Amniotic epithelial cell (primary cell): ENCODE measurements at places on chromosomes 6 and 20.
A peak's percentile ranks its signal among the peaks of the same experiment; 100 is the strongest.

GRCh38 chr20:50658804-50659380 lies 32.5 kb downstream of the RIPOR3 start:
- no peak for DNase-seq

DNA sequence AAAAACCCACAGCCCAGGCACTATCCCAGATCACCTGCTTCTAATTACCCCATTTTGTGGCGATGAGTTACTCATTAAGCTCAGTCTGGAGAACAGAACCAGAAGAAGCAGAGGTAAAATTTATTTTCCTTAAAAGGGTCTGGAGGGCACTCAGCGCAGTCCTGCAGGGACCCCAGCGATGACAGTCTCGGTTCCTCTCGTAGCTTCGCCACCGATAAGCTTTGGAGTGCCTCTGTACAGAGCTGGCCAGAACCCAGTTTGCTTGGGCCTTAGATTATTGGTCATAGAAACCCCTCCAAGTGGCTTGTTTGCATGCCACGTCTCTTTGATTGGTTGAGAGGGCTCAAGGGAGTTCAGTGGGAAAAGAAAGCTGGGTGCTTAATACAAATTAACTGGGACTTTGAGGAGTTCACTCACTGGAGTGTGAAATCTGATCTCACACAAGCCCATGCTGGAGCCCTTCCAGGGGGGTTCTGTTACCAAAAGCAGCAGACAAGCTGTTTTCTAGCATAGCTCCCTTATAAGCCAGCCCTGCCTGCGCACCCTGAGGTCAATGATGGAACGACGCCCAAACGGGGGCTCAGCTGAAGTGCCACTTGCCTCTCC lies 158.5 kb upstream of the ARID1B start:
- DNase-seq = no peak

DNA sequence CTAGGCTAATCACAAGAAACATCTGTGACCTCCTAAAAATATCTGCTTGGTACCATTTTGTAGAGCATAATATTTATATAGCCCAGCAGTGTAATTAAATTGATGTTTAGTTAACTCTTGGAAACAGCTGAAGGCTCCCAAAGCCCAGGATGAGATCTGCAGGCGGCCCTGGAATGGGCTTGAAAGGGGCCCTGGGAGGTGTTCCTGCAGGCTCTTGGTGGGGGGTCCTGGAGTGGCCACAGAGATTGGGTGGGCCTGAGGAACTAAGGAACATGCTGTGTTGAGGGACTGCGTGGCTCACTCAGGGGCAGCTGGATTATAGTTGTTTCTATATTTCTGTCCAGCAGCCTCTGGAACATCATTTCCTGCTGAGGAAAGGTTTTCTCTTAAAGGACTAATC lies 9.2 kb downstream of the SCP2D1 start:
- no peak for DNase-seq

DNA sequence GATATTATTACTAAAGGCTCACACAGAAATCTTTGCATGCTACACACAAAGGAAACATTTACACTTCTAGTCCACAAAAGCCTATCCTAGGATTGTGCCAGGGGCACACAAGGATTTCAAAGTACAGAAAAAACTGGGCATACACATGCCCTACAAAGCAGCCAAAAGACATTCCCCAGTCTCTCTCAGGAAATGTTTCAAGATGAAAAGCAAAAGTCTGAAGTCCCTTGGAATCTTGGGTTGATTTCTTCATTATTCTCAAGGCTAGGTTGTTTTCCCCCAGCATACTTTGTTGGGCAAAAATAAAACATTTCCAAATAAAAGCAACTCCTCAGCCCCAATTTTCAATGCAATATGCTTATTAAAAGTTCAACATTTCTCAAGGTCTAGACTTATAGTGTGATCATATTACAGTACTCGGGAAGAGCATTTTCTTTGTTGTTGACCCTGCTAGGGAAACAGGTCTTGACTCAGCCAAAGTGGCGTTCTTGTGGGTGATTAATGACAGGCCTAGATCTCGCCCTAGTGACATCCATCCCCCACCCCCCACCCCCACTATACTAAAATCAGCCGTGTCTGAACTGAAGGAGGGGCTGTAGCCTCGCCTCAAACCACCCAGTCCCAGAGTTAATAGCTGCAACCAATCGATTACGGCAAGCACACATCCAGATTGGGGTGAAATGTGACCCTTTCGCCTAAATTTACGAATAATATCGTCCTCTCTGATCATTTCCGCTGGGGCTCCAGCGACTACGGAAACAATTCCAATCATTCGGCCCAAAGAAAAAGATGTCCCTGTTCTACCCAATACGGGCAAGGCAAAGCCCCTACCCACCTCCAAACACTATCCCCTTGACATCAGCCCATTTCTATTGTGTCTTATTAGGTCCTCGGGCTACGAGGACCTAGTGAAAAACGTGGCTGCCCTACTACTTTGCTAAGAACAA lies 1.4 kb downstream of the AKIRIN2 start:
- DNase-seq = peak; percentile 68

DNA sequence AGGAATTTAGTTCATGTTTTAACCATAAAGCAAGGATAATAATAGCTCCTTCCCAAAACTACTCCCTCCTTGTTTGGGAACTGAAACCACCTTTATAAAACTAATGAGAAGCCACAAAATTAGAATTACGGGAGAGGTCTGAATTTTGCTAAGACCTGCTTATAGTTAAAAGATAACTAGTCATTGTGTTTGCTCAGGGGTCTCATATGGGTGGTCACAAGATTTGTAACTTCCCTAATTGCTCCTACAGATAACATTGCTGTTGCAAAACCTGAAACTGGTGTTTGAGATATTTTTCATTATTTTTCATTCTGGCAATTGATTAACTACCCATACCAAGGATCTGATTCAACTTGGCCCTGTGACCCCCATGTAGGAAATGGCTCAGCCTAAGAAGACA lies 154.5 kb upstream of the PLCB4 start:
- DNase-seq = no peak

GRCh38 chr6:143692696-143693095 lies 14.9 kb downstream of the PHACTR2 start:
- DNase-seq = peak; percentile 64

DNA sequence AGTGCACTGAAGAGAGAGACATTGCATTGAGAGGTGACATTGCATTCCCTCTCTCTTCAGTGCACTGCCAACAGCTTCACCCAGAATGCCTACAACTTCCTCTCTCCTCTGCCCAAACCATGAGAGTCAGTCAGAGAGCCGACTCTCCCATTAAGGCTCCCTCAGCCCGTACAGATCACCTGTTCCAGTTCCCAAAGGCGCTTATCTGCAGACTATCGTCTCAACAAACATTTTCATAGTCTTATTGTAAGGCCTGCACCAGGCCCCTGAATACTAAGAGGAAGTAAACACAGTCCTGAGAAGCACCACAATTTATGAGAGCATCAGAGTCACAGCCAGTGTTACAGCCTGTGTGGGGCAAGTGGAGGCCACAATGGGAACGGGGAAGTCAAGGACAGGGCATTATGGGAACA lies 53.7 kb downstream of the GFOD1 start:
- DNase-seq = no peak

DNA sequence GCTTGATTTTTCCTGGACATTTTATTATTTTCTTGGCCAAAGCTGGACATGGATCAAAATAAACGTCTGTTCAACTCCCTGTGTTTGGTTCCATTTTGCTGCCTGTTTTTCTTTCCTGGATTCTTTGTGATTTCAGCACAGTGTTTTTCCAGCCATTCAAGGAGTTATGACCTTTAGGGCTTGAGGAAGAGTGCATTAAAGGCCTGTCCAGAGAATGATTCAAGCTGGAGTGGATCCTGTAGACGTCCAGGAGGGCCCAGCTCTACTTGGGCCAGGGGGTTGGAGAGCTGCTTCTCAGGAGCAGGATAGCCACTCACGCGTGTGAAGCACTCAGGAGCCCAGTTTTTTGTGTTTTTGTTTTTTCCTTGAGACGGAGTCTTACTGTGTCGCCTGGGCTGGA lies 56.5 kb upstream of the IER3 start:
- DNase-seq = no peak

- DNase-seq = no peak
These were observed 146.6 kb downstream of the RNF144B start for GRCh38 chr6:18533793-18534192.

GRCh38 chr20:60057123-60057865 lies 99.1 kb downstream of the CDH26 start:
- DNase-seq = peak; percentile 52

- DNase-seq = no peak
These were observed 383.7 kb upstream of the CDH4 start for GRCh38 chr20:60868316-60868891.

DNA sequence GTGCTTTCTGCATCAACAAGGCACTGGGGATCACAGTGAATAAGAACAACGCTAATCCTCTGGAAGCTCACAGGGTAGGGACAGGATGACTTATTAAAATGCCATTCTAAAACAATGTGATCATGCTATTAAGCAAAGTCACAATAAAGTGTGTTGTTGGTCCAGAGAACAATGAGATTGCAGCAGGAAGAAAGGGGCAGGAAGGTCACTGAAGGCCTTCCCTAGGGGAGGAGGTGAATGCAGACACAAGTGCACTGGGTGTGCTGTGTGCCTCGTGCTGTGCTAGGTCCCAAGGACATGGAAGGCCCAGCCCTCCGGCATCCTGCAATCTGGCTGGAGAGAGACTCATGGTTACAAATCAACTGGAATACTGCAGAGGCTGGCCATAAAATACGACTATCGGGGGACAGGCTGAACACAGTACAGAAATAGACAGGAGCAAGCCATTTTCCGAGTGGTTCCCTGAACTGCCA lies 55.7 kb downstream of the LYRM4 start:
- no peak for DNase-seq

- DNase-seq = peak; percentile 77
These were observed 65.4 kb upstream of the SLC22A16 start for GRCh38 chr6:110541701-110542309.

GRCh38 chr20:22490287-22491193 lies 93.8 kb downstream of the FOXA2 start:
- no peak for DNase-seq

- no peak for DNase-seq
These were observed 431.8 kb downstream of the PREX1 start for GRCh38 chr20:48395816-48396546.

GRCh38 chr20:15625981-15626380 lies 947.3 kb downstream of the KIF16B start:
- no peak for DNase-seq

DNA sequence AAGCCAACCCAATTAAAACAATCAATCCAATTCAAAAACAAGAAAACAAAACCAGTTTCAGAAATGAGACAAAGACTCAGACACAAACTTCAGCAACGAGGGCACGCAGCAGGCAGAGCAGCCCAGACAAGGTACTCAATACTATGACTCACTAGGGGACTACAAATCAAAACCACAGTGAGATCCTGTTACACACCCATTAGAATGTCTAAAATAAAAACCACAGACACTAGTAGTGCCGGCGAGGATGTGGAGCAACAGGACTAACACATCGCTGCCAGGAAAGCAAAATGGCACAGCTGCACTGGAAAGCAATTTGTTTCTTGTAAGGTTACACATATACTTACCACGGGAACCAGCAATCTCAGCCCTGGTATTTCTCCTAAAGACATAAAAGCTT lies 28.4 kb upstream of the MAS1L start:
- DNase-seq = peak; percentile 5

- no peak for DNase-seq
These were observed 172.8 kb downstream of the TINAG start for GRCh38 chr6:54481091-54481490.

DNA sequence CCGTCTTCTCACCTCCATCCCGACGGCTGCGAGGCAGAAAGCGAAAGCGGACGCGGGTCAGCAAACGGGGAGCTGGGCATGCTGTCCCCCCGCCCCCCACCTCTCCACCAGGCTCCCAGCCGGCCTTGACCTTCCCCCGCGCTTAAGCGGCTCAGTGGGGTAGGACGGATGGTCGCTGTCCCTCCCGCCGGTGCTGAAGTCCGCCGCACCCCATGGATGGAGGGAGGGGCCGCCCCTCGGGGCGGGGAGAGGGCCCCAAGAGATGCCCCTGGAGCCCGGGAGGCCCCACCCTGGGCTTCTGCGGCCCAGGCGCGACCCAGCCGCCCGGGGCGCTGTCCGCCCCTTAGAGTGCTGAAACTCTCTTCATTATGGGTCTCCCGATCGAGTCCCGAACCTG lies at the start of gene KCNB1:
TSS of gene KCNB1 (minus strand) at position 48 of the 397 bp plus-strand sequence. CDS start 188 bp downstream, outside the sequence.
- peak; percentile 39 for DNase-seq

GRCh38 chr20:37523012-37523391 lies 2.0 kb downstream of the NNAT start:
- DNase-seq = no peak

DNA sequence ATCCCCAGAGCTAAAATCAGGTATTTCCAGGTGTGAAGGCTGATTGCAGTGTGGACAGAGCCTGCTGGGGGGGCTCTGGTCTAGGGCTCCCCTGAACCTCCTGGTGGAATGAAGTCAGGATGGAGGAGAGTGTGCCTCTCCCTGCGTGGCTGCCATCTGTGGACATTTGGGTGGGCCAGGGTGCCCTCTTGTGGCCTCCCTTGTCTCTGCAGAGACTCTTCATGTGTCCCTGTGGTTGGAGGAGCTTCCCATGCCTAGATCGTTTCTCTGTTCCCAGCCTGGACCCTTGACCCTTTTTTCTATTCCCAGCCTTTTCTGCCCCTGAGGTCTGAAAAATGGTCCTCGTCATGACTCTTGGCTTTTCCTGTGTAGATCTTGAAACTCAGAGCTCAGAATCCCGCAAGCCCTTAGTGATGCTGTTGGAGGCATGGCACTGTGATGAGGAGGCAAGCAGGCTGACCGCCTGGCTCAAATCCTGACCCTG lies 9.9 kb upstream of the PSMF1 start:
- DNase-seq = peak; percentile 14

DNA sequence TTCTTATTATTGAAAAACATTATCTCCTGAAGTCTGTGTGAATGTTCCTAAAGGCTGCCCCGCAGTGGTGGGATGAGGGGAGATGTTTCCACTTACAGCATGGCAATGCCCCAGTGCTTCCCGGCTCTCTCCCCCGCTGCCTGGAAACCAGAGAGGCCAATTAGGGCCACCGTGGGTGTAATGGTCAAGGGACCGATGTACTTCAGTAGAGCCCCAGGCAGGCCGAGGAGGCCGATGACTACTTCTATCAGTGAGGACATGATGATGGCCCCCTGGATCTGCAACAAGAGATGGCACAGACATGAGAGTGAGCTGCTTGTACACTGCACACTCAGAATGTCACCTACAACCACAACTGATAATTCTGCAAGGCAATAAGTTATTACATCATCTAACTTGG lies 117.8 kb downstream of the SLC23A2 start:
- DNase-seq = no peak

- no peak for DNase-seq
These were observed 65.8 kb downstream of the E2F3 start for GRCh38 chr6:20467437-20467836.

DNA sequence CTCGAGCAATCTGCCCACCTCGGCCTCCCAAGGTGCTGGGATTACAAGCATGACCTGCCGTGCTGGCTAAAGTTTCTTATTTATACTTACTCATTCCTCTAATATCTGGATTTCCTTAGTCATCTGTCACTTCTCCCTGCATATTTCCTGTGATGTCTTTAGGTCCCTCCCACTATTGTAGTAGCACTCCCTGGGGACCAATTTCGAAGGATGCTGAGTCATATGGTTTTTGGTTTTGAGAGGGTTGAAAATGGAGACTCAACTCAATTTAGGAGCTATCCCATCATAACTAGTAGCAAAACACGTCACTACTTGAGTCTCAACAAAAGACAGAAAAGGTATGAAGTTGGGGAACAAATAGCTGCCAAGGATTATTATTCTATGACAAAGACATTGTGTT lies 20.2 kb downstream of the MCUR1 start:
- DNase-seq = no peak
